ENCODE measurements at places on chromosomes 12 and 14.

DNA sequence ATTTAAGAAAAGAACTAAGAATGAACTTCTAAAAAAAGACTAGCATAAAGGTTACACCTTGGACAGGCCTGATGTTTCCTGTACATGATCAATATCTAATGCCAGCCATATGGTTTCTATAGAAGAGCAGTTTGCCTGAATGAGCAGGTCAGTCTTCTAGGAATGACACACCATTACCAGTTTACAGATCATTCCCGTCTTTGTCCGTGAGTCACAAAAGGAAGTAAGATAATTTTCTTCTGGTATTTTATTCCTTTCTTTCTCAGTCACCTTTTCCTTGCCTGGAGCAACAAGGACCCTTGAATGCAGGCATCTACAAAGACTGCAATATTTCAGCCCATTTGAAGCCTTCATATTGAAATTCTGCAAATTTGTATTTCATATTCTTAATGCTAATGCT lies 44.6 kb upstream of the CNTN1 start:
- DNase-seq, result no peak

GRCh38 chr12:46110928-46111699 lies 120.7 kb upstream of the SCAF11 start:
- DNase-seq, result no peak

DNA sequence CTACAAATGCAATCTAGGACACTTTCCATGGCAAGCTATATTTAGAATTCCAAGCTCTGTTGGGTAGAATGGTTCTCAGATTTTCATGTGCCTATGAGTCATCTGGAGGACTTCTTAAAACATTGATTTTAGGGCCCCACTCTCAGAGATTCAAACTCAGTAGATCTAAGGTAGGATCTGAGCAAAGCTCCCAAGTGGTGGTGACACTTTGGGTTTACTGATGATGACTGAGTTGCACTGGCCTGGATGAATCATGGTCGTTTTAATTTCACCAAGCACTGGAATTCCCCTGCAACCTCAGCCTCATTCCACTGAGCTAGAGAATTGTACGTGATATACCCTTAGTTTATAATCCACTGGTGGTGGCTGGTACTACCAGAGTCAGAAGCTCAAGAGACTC lies 86.5 kb downstream of the PPM1H start:
- DNase-seq, result no peak

DNA sequence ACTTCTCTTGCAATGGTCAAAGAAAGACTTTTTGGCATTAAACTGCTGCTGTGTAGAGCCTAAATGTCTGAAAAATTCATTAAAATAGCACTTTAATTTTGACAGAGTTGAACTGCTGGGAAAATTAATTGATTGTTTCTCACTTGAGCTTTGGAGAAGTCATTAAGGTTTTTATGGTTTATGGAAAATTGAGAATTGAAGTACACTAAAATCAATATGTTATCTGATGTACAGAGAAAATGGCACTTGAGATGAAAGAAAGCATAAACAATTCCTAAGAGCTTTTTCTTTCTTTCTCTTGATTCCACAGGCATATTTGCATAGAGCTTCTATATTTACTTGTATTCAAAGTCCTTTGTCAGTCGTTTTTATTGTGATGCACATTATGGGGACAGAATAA lies 188.5 kb upstream of the CAND1 start:
- DNase-seq, result no peak

GRCh38 chr14:61992139-61992538 lies 229.9 kb downstream of the SNAPC1 start:
- DNase-seq, result no peak

DNA sequence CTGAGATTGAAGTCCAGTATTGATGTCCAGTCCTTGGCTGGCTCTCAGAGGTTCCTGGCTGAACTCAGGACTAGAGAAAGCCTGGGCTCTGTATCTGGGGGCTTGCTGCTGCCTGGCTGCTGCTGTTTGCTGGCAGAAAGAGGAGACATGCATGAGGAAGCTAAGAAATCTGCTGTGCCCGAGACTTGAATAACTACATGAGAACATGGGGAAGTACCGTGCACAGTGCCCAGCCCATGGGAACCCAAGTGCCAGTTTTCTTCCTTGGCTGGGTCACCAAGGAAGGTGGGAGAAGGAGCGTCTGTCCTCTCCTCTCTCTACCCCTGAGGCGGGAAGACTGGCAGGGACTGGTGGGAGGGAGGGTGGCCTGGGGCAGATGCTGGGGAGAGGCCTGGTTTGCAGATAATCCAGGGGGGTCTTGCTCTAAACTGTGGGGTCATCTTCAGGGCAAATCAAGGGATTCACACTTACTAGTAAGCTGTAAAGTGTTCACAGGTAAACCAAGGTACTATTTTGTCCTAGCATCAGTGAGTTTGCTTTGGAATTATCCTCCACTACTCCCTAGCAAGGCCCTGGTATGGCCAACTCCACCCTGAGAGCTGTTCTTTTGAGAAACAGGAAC lies 13.8 kb upstream of the ZFP36L1 start:
- no peak for DNase-seq

DNA sequence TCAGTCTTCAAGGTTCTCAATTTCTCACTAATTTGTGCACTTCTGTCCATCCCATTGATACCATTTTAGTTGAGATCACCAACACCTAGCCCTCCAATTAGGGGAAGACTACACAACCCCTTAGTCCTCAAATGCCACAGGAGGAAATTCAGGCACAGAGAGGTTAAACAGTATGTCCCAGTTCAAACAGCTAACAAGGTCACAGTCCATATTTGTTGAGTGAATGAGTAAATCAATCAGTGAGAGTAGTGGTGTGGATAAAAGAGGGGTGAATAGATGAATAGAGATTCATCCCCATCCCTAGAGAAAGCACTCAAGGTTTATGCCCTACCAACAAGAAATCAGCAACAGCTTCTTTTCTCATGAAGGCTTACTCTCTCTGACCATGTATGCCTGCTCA lies 94.2 kb upstream of the RIC8B start:
- DNase-seq, result no peak

DNA sequence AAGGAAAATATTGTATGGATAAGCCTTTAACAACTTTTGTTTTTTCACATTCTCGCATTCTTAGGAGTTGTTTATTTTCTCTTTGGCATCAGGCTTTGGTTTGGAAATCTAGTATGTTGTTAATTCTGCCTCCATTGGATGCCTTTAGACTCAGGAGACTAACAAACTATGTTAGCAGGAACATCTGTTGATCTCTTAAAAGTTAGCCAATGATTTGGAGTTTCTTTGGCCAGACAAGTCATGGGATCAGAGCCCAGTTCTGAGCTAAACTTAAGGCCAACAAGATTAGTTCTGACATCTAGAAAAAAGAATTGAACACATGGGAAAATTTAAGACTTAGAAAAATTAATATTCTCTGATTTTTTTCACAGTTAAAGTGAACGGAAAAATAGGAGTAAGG lies 35.3 kb upstream of the STRAP start:
- DNase-seq, result no peak

DNA sequence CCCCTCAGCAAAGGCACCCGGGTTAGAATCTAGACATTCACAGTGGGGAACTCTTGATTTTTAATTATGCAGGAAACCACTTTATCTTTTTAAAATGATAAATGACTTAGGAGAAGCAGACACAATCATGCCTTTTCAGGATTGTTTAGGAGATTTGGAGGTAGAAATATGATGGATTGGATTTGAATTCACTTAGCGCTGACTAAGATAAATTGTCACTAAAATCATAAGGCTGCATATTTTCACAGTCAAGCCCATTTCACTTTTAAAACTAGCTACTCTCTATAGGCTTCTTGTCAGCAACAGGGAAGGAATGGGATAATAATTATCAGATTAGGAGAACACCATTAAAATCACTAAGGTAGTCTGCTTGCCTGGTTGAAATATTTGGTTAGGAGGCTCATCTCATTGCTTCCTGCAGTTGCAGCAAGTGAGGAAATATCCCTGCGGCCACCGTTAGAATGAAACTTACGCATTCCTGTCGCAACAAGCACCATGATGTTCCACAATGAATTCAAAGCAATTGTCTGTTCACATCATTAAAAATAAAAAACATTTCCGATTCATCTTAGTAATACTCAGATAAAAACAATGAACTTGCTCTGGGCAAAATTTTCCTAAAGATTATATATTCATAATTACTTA lies 31.9 kb downstream of the DACT1 start:
- DNase-seq, result no peak

DNA sequence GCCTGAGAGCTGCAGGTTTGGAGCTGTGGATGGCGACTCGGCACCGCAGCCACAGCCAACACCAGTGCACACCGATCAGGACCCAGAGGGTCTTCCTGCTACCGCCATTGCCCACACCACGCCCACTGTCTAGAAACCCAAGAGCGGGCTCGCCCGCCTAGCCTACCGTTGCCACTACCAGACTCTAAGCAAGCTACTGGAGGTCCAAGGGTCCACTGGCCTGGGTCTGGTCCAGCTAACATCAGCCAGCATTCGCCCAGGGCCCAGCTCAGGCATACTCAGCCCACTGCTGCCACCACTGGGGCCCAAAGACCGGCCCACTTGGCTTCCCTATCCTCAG lies 30.5 kb upstream of the MON2 start:
- DNase-seq, result no peak

DNA sequence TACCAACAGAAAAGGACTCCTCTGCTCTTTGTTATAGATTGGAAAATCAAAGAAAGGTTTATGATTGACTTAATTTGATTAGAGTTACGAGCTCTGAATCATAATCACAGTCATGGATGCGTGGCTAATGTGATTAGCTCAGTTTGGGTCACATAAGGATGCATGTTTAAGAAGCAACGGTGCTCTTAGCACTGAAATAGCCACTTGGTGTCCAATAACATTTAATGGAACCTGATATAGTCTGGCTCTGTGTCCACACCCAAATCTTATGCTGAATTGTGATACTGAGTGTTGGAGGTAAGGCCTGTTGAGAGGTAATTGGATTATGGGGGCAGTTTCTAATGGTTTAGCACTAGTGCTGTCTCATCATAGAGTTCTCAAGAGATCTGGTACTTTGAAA lies 501.6 kb downstream of the SLC6A15 start:
- no peak for DNase-seq

GRCh38 chr12:104187446-104188155 lies 28.0 kb upstream of the TXNRD1 start:
- DNase-seq, result no peak

- peak; percentile 43 for DNase-seq
Measured at GRCh38 chr12:22409377-22410164, 75.1 kb upstream of the ST8SIA1 start.

GRCh38 chr14:105397350-105397931 lies 897 bp upstream of the TEX22 start:
- no peak for DNase-seq

DNA sequence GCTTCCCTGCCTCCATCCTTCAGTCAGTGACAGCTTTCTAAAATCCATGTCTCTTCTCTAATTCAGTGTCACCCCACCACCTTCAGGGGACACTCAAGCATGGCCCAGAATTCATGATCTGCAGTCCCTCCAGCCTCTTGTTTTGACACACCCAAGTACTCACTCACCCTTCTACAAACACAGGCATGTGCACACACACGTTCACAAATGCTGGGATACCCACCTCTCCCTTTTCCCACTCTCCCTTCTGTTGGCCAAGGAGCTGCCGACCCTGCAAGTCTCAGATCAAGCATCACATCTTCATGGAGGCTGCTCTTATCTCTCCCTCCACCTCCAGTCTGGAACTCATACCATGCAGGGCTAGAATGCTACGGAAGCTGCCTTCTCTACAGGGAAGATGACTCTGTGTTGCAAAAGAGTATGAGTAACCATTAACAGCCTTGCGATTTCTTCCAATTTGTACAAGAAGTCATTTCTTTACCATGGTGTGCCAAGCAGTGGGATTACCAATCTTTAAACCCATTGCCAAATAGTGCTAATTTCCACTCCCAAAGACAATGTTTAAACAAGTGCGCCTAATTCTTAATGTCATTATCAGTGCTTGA lies 196.1 kb downstream of the BCL11B start:
- DNase-seq, result no peak

- no peak for DNase-seq
Measured at GRCh38 chr12:32331133-32331532, 68.2 kb upstream of the FGD4 start.

- DNase-seq, result no peak
Measured at GRCh38 chr14:96901227-96901626, 104.0 kb downstream of the VRK1 start.

- DNase-seq, result no peak
Measured at GRCh38 chr12:120658286-120659150, 18.1 kb downstream of the CABP1 start.

DNA sequence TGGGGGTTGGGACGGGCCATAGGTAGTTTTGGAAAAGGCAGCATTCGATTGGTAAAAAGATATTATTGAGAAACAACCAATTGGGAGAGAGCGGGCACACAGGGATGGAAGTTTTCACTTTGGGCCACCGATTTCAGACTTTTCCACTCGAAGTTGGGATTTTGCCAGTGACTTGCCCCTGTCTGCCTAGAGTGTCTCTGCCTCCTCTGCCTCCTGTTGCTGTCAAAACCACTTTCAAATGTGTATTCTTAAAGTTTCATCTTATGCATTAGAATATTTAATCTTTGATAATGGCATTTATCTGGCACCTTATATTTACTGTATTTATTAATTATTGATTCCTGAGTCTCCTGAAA lies 182.3 kb downstream of the FUT8 start:
- DNase-seq, result no peak

GRCh38 chr14:88993946-88994345 lies 169.5 kb downstream of the TTC8 start:
- no peak for DNase-seq

DNA sequence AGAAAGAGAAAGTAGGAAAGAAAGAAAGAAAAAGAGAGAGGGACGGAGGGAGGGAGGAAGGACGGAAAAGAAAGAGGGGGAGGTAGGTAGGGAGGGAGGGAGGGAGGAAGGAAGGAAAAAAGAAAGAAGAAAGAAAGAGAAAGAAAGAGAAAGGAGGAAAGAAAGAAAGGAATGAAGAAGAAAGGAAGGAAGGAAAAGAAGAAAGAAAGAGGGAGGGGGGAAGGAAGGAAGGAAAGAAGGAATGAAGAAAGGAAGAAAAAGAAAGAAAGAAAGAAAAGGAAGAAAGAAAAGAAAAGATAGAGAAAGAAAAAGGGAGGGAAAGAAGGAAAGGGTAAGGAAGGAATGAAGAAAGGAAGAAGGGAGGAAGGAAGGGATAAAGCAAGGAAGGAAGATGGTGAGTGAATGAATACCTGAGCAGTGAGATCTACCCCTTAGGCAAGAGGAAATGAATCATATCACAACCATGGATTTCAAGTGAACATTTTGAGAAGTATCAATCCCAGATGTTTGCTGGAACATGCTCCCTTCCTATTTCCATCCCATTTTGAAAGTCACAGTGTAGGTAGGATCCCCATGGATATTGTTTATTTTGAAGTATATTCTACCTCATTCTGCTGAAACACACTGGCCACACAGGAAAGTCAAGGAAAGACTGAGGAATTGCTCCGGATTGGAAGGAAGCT lies 639.4 kb upstream of the TBX3 start:
- DNase-seq, result no peak

- DNase-seq, result no peak
Measured at GRCh38 chr14:85943192-85943591, 413.2 kb downstream of the FLRT2 start.

- DNase-seq, result no peak
Measured at GRCh38 chr14:66507181-66507721, 696 bp upstream of the GPHN start.
